ENCODE measurements at places on chromosomes 6 and 20.

DNA sequence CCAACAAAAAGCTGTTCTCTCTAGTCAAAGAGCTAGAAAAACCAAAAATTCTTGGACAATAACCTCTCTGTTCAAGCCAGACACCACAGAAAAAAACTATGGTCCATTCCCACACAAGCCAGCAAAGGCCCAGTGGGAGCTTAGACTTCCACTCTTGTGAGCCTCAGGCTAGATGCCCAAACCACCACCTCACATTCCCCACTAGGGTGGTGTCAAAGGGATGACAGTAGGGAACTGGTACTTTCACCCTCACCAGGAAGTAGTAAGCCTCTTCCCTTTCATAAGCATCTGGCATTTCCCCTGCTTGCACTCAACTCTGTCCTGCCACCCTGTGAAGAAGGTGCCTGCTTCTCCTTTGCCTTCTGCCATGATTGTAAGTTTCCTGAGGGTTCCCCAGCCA lies 58.4 kb upstream of the RNF217 start:
- DNase-seq = no peak

DNA sequence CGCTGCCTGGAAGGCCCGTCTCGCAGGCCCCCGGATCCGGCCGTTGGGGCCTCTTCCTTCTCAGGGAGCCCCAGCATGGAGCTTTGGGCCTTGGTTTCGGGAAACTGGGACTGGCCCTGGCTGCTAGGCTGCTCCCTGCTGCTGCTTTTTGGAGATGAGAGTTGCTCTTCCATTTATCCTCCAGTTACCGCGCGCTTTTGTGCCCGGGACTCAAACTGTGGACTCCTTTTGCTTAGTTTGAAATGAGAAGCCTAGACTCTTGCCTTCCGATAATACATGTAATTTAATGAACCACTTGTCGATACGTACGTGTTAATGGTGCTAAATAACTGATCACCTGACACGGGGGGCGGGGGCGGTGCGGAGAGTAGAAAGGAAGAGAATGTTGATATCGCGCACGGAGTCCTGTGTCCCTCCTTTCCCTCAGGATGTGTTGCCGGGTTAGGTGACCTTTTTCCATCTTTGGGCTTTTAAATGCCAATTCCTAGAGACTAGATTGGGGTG lies 968 bp downstream of the PHF3 start:
- peak; percentile 69 for DNase-seq

DNA sequence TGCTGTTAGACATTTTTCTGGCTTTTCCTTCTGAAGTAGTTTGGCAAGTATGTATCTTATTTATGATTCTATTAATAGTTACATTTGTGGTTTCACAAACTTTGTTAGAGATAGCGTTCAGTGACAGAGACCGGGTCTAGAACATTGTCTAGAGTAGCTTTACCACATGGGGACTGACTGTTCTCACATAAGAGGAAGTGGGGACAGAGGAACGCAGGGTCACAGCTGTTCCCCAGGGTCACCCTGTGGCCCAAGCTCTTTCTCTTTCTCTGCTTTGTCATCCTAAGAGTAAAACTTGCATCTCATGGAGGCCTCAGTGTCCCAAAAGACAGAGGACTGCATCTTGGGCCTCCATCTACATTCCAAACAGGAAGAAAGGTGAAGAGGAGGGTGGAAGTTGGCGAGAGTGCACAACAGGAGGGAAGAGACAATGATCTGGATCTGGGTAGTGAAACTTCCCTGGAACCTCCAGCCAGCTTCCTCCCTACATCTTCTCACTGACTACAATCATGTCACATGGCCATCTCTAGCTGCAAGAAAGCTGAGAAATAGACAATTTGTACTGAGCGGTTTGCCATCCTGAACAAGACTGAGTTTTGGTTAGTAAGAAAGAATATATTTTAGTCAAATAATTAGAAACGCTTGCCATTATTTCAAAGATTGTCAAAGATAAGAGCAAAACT lies 645.8 kb upstream of the ARID1B start:
- no peak for DNase-seq

GRCh38 chr6:88982720-88983119 lies 19.3 kb upstream of the RNGTT start:
- DNase-seq = peak; percentile 33

- no peak for DNase-seq
Measured at GRCh38 chr6:108407904-108408827, 113.3 kb downstream of the AFG1L start.

DNA sequence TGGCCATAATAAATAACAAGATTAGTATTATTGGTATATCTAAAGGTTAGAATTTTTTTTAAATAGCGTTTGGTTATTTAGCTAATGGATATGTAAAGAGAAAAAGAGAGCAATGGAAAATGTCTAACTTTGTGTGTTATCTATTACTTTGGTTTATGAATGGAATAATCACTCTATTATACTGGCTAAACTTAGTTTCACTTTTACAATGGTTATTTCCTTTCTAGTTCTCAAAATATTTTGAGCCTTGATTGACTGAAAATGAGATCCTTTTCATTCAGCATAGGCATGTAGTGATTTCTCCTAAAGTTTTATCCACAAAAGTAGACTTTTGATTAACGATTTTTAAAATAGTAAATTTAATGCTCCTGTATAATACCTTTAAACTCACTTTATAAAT lies 51.6 kb upstream of the MLIP start:
- no peak for DNase-seq

DNA sequence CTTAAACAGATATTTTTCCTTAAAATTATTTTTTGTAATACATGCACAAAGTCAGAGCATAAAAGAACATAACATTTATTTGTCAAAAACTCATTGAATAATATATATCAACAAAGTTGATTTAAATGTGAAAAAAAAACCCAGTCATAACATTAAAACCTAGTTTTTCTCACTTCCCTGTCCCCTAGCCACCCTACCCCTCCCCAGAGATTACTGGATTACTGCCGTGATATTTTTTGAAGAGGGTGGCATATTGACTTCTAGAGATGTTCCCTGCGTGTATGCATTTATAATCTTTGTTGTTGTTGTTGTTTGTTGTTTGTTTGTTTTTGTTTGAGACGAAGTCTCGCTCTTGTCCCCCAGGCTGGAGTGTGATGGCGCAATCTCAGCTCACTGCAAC lies 52.4 kb upstream of the ARMC2 start:
- no peak for DNase-seq

DNA sequence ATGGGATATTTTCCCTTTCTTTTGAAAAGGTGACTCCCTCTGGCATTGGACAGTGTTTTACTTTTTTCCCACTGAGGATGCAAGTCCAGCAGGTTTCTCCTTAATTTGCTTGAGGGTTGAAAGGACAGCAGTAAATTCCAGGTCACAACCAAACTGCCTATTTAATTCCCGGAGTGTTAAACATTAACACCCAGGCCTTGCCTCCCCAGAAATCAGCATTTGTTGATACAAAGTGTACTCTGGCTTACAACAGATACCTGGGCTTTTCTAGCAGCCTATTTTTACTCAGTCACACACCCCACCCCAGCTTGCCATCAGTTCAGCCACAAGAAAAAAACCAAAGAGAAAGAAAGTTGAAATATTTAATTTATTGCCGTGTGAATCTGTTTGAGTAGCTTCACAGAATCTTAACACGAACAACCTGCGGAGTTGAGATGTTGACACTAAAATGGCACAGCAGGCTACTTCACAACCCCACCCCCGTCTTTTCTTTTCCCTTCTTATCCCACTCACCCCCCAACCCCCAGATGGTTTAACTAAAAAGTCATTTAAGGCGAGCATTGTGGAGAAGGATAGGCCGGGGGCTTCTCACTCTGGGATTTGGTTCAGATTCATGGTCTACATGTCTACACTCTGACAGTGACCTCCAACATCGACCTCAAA lies 45.7 kb downstream of the MYLIP start:
- no peak for DNase-seq

DNA sequence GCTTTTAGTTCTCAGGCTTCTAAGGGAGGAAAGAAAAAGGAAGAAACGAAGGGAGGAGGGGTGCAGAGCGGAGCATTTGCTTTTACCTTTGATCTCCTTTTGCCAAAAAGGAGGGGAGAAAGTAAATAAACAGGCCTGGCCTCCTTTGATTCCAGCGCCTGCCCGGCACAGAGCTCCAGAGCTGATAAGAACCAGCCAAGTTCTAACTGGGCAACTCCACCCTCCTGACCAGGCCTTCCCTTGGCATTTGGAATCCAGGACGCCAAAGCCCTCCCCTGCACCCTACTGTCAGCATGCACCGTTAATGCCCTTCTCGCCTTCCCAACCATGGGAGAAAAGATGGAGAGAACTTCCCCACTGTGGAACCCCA lies 120.8 kb upstream of the PTPN1 start:
- DNase-seq = no peak

GRCh38 chr6:143397227-143398222 lies 53.0 kb downstream of the ADAT2 start:
- DNase-seq = peak; percentile 15

- no peak for DNase-seq
Measured at GRCh38 chr6:106702451-106703110, 73.2 kb downstream of the QRSL1 start.

- peak; percentile 78 for DNase-seq
Measured at GRCh38 chr6:89297695-89298351, 17.3 kb downstream of the GABRR2 start.

GRCh38 chr6:131651782-131652181 lies 14.7 kb downstream of the ENPP3 start:
- DNase-seq = no peak

DNA sequence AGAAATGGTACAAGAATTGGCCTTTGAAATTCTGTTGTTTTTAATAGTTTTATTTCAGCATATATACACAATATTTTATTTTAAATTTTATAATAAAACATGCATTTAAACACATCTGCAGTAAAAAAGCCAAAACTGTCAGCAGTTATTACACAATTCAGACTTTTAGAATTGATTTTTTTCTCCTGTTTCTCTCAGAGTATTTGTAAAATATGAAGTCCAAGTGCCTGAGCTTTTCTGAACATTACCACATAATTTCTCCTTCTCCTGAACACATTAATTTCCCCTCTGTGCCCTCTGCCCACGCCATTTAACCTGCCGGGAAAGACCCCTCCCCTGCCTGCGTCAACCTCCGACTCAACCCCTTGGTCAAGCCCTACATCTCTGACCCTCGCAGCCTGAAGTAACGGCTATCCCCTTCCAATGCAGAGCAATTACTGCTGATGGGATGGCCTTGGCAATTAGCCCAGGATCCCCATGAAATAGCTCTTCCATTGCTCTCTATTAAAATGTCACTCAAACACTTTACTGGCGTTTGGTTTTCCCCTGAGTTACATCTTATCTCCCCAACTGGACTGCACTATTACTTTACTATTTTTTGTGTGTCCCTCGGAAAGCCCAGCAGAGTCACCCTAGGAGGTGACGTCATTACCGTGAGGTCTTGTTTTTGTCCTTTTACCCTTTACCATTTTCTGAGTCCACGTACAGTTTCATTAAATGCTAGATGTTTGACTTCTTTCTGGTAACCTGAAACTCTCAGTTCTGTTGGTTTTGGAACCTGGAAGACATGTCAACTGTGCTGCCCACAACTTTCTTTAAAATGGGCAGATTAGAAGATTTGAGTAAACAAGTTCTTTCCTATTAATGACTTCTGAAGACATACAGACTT lies 146.7 kb upstream of the TAB2 start:
- DNase-seq = no peak

Measured in stimulated activated CD4-positive, alpha-beta T cell treated with anti-CD3 and anti-CD28 coated beads, Interleukin-4, amount 100 ng/mL, for 24 hours (primary cell).